ENCODE measurements at places on chromosomes 16 and 17.
A peak's percentile ranks its signal among the peaks of the same experiment; 100 is the strongest.

DNA sequence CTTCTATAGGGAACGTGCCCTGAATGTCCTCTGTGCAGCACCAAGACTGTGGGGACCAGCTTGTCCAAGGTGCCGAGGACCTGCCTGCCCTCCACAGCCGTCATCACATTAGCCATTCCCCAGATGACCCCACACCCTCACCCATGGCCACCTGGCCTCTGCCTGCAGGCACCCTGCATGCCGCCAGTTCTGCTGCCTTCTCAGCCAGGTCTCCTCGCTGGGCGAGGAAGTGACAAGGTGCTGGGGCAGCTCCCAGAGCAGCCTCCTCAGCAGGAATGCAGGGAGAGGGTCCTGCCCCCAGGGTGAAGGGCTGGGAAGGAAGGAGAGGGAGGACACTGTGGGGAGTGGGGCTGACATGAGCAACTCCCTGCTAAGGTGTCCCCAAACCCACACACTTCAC, 18.6 kb upstream of the C16orf78 start:
- DNase-seq = no peak

- DNase-seq = no peak
Observed at GRCh38 chr16:57004387-57005250, 15.3 kb downstream of the NLRC5 start.

DNA sequence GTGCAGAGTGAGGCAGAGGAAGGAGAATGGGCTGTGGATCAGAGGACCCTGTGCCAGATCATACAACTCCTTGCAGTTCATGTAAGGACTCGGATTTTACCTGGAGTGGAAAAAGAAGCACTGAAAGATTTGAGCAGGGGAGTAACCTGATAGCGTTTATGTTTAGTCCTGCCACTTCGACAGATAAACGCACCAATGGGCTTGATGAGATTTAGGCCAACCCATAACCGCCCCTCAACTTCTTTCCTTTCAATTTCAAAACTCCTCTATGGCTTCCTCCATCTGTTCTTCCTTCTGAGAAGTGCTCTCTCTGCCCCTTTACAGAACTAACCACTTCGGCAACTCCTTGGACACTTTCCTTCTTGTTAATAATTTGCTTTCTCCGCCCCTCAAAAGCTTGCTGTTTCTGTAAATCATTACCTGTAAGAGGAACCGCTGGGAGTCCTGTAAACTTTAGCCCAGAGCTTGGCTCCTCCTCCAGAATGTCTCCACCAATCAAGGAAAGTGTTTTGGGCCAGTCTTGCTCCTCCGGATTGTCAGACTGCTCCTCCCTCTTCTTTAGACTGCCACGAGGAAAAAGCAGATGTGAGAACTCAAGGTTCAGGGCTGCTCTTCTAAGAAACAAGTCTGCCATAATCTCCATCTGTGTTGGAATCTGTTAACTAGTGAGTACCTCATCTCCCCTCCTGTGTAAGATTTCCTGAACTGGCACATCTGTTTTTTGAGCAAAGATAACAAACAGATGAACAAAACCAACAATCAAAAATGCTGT, at the start of gene ACSM3:
ACSM3 (plus strand) TSS at position 554 of the 772 bp plus-strand sequence. CDS start 6,021 bp downstream, outside the sequence.
- DNase-seq = peak; percentile 5

DNA sequence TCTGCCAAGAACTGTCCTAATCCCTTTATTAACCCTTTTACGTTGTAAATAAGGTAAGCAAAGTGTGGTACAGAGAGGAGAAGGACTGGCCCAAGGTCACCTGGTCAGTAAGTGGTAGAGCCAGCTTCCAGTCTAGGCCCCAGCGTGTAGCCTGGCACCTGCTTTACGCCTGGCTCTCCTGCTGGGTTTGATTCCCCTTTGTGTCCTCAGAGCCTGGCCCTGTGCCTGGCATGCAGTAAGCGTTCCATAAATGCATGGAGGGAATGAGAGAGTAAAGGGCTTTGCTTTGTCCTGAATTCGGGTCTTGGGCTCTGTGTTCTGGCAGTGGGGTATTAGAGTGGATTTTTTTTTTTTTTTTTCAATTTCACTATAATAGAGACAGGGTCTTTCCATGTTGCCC, 62.7 kb downstream of the ABCC1 start:
- no peak for DNase-seq

DNA sequence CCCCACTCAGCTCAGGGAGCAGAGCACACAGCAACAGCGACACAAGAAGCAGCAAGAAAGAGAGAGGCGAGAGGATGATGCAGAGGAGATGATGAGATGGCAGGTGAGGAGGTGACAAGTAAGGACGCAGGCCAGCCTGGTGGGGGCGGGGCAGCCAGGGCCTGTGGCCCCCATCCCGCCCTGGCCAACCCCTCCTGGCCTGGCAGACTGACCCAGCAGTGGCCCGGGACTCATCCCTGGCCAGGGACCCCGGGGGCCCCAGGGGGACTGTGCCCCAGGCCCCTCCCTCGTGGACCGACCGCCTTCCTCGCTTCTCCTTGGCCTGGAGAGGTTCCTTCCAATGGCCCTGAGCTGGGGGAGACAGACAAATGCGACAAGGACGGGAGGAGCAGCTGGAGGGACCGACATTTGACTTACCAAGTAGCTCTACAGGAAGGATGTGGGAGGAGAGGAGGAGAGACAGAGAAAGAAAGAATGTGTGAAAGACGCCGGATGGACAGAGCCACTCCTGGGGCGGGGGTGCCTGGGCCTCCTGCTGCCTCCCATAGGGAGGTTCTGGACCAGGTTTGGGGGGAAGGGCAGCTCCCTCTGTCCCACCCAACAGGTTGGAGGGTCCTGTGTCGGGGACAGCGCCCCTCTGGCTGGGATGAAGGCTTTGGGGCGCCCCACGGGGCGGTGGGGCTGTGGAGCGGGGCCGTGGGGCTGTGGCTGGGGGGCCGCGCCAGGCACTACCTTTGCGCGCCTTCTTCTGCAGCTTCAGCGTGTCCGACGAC, 6.8 kb downstream of the MTSS2 start:
- DNase-seq = no peak

DNA sequence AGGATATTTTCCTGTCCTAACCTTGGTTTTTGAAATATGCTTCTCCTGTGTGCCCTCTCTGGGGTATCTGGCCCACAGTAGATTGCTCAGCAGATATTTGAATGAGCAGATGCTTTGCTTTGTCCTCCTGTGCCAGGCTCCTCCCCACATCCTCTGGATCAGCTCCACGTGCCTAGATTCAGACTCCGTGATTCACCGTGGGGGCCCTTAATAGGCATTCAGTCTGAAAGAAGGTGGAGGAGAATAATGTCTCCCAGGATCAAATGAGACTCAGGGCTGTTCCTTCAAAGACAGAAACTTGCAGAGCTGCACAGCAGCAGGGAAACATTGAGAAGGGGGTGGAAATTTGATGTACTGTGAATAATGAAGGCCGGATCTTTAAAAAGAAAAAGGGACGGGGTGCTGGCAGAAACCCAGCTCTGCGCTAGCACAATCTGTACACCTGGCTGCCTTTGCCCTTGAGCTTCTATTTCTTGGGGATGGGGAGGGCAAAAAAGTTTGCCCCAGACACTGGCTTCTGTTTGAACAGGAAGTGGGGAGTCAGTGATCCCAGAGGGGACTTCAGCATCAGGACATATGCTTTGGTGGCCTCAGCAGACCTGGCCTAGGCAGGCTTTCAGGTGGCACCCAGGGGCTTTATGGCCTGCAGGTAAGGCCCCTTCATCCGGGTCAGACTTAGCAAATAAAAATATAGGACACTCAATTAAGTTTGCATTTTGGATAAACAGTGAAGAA, 15.9 kb upstream of the SLC12A3 start:
- DNase-seq = no peak

DNA sequence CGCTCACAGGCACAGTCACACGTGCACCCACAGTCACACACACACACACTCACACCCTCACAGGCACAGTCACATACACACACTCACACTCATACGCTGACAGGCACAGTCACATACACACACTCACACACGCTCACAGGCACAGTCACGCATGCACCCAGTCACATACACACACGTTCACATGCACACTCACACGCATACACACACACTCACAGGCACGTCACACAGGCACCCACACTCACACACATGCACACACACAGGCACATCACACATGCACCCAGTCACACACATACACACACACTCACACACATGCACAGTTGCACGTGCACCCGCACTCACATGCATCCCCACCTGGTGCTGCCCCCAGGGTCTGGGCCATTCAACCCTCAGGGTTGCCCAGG, 46.1 kb upstream of the CBFA2T3 start:
- DNase-seq = no peak

Data from SK-N-DZ (cell line).